ENCODE measurements at places on chromosomes 5 and 9.

DNA sequence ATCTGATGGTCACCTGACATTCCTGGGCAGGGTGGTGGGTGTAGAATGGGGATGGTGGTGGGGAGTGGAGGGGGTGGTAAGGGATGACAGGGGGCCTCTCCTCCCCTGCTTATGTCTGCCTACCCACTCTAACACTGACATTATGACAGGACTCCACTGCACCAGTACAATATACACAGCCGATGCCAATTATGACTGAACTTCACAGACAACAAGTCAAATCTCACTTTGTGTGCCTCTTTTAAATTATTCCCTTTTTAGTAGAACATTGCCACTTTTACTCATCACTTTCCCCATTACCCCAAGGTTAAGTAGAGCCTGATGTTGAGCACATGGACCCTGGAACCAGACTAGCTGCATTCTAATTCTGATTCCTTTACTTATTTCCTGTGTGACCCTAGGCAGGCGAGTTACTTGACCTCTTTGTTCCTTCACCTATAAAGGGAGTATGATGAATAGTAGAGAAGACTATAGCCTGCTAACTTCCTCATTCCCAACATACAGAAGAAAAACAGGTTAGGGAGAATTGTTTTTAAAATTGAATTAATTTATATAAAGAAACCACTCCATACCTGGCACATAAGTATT is 464.7 kb downstream of the DMRT2 start:
- DNase-seq, result no peak

- DNase-seq, result no peak
These were observed 73.3 kb upstream of the SARDH start for GRCh38 chr9:133811471-133811870.

DNA sequence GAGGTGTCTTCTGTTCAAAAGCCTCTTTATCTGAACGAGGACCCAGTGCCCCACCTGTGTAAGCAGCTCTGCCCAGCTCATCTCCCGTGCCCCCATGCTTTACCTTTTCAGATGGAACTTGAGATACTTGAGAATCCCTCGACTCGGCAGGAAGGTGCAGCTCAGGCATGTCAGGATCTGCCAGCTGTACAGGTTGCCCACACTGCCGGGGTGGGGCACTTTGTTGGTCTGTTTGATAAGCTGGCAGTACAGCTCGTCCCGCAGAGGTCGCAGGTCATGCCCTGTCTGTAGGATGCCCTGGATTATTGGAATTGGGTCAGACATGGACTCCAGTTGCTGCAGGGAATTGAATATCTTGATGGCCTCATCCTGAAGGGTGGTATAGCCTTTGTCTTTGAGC is 58.0 kb upstream of the RETREG1 start:
- no peak for DNase-seq

DNA sequence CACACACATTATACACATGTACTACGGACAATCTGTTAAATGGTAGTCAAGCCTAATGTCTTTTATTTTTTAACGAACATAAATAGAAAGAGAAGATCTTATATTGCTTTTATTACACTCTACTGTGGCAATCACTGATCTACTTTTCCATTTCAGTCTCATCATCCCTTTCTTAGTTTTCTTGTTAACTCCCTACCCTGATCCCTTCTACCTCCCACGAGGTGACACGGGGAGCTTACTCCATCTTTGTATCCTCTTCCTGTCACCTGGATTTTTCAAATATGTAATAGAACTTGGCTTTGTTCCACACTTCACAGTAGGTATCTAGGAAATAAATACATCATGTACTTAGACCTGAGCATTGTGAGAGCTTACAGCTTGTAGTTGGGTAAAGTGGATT is 211.0 kb downstream of the PIK3R1 start:
- no peak for DNase-seq

GRCh38 chr5:54073131-54073530 is 237.2 kb downstream of the ARL15 start:
- no peak for DNase-seq

DNA sequence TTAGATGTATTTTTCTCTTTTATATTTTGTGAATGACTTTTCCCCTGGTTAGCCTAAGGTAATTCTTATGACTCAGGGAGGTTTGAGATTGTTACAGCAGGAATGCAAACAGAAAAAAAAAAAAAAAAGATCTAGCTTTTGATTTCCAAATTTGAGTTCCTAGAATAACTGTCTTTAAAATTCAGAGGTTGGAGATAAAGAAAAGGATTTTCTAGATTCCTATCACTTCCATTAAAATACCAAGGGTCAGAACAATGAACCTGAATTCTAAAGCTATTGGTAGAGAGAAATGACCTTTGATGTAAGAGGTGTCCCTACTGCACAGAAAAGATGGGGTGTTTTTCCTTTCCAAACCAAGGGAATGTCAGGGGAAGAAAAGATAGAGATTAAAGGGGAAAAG is 262.5 kb downstream of the DOCK8 start:
- DNase-seq, result no peak

DNA sequence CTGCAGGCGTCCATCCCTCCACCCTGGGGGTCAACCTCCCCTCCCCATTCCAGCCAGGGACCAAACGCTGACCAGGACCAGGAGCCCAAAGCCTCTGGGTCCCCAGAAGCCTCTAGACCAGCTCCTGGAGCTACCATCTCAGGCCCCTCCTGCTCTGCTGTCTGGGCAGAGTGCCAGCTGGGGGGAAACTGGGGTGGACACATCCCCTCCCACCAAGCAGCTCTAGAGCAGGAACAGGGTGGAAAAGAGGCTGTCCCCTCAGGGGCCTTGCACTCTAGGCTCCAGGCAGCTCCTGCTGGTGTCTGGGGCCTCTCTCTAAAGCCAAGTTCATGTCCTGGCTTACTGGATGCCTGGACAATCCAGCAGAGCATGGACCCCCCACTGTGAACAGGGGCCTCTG is 4.4 kb downstream of the SSNA1 start:
- no peak for DNase-seq

GRCh38 chr9:108049026-108049607 is 559.5 kb upstream of the KLF4 start:
- no peak for DNase-seq

DNA sequence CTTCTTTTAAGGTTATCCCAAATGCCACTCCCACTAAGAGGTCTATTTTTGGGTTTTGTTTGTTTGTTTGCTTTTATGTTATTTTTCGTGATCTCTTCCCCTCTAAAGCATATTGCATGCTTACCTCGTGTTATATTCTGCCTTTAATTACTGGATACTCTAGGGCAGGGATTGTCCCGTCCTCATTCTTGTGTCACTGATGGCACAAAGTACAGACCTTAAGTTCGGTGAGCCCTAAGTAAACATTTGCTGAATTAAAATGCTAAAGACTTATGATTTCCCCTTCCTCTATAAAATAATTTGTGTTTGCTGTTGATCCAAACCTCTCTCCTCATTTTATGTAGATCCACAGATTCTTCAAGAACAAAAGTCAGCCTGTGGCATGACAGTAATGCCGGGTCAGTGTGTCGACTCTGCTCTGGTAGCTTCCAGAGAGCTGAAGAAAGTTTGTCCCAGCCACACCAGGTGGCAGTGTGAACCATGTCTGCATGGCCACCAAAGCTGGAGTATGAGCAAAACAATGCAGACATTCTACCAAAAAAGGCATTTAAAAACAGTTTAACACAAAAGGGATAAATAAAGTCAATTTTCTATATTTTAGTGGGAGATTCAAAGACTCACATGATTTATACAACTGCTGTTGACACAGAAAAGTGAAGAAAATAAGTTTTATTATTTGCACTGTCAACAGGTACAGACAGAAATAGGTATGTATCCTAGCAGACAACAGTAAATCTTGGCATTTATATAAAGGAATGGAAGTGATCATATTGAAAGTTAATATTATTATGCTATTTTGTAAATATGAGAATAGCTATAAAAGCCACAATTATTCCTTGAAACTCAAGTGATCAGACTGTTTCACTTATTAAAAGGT is 17.9 kb upstream of the POC5 start:
- no peak for DNase-seq

GRCh38 chr9:85900504-85901201 is 40.3 kb upstream of the NAA35 start:
- peak; percentile 11 for DNase-seq

- no peak for DNase-seq
These were observed 14.3 kb downstream of the CTSL start for GRCh38 chr9:87740209-87740608.

DNA sequence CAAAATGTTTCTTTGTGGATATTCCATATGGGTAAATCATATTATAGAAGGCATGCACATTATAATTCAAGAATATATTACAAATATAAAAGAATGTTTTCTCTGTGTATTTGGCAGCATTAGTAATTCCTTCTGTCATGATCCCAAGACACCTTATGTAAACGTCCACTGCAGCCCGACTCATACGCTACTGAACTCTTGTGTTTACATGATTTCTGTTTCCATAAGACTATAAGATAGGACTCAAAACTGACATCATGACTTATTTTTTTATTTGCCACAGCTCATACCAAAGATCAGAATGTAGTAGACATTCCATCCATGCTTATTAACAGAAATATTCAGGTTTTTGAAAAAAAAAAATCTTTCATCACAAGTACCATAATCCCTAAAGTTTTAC is 234.1 kb downstream of the AP3B1 start:
- no peak for DNase-seq

- DNase-seq, result no peak
These were observed 45.2 kb downstream of the ALG2 start for GRCh38 chr9:99176527-99177013.

- no peak for DNase-seq
These were observed 9.5 kb upstream of the DOCK2 start for GRCh38 chr5:169627551-169627950.

GRCh38 chr5:22306011-22306410 is 547.1 kb downstream of the CDH12 start:
- no peak for DNase-seq

DNA sequence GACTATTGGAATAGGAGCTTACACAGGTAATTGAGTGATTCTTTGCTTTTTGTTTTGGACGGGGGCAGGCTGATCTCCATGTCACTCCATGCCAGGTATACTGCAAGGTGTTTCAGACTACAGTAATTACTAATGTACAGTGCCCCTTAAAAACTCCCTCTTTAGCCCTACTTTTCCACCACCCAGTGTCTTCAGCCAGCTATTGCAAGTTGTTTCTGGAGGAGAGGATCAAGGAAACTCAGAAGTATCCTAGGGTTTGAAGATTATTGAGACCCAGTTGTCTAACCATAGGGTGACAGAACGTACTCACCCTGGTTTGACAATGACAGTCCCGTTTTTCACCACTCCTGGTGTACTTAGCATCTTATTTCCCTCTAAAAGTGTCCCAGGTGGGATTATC is 13.4 kb downstream of the CFAP95 start:
- no peak for DNase-seq

DNA sequence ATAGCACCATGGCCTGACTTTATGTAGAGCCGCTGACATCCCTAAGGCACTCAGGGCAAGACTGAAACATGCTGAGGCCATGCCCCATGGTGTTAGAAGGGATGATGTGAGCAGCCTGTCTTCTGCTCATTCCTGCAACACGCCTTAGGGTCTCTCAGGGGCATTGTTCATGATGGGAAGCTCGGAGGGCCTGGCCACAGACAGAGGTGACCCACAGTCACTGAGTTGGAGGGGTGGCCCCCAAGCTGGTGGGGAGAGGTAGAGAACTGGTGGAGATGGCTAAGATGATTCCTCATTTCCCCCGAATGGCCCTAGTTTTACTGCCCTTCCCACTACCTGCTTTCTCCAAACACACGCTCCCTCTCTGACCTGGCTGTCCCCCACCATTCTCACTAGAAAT is 135.2 kb downstream of the BARX1 start:
- DNase-seq, result no peak

GRCh38 chr5:138725153-138725817 is 27.9 kb upstream of the CTNNA1 start:
- DNase-seq, result no peak

GRCh38 chr9:37468620-37469019 is 3.4 kb upstream of the ZBTB5 start:
- DNase-seq, result no peak

DNA sequence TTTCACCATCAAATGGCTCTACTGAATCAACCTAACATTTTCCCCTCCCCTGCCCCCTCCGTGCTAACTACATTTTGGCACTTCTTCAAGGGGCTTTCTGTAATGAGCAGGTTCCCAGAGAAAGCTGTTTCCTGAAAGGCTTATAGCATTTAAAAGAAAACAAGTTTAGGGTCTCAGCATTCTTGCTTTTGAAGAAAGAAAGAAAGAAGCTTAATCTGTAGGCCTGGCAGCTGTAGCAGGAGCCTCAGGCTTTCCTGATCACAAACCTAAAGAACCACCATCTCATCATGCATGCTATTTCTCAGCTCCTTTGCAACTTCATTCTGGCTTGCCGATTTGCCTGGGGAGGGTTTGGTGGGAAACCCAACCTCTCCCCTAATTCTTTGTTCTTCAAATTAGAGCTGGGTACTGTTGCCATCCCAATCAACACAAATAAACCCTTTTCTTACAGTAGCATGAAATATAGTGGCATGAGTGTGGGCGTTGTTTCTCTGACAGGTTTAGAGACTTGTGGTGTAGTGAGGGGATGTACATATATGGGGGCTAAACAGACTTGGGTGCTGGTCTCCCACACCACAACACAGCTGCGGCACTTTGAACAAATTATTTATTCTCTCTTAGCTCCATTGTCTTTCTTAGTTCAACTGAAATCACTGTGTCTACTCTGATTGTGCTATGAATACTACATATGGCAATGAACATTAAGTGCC is 160.5 kb upstream of the TNC start:
- no peak for DNase-seq

DNA sequence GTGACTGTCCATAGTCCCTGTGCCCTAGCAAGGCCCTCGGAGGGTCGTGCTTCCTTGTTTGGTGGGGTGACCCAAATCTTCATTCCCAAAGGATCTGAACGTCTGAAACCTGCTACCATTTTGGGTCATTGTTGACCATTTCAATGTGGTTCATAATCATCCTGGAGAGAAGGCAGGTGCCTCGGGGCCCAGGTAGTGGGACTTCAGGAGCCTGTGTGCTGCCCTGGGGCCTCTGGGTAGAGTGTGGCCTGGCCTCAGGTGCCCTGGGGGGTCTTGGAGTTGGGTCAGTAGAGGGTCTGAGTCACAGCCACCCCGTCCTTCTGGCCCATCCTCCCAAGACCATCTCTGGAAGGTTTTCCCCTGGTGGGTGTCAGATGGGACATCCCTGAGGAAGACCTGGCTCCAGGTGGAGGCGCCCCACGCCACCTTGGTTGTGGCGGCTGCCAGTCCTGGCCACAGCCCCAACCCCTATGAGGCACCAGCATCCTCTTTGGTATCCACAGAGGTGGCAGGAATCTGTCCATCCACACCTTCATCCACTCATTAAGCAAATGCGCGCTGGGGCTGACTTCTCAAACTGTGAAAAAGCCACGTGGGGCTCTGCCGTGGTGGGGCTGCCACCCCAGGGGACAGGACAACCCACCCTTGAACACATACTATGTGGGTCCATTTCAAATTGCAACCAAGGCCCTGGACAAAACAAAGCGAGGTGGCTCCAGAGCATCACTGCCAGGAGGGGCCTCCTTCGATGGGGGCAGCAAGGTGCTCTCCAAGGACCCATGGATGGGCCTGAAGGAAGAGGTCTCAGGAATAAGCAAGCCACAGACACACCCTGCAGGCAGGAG is 41.6 kb upstream of the FCN1 start:
- no peak for DNase-seq
